Activated CD8-positive, alpha-beta memory T cell treated with anti-CD3 and anti-CD28 coated beads for 24 hours (primary cell): ENCODE measurements at places on chromosomes 6 and 20.

DNA sequence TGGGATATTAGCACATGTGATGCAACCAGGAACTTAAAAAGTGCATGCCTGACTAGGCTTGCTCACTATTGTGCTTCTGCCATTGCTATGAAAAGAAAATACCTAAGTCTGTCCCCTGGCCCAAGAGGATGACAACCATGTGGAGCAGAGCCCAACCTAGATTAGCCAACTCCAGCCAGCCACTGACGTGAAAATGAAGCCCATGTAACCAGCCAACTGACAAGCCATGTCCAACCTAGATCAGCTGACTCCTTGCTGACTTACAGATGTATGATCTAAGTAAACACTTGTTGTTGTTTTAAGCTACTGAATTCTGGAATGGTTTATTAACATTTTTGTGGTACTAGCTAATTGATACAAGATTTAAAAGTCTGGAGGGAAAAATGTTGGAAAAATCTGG lies 47.5 kb downstream of the PIGU start:
- no peak for DNase-seq

DNA sequence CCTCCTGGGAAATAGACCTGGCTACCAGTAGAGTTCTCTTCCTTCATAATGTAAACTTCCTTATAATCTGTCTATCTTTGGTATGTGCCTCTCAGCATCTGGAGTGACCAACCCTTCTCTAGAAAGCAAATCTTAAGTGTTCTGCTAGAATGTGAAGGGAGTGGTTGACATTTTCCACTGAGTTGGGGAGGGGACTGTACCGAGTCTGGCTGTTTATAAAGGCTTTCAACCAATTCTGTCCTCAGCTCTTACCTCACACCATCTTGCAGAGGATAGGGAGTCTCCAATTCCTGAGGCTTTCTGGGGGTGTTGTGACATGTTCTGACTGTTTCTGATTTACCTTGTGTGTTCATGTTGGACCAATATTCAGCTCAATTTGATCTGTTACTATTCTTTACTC lies 39.6 kb downstream of the FAM217A start:
- no peak for DNase-seq

DNA sequence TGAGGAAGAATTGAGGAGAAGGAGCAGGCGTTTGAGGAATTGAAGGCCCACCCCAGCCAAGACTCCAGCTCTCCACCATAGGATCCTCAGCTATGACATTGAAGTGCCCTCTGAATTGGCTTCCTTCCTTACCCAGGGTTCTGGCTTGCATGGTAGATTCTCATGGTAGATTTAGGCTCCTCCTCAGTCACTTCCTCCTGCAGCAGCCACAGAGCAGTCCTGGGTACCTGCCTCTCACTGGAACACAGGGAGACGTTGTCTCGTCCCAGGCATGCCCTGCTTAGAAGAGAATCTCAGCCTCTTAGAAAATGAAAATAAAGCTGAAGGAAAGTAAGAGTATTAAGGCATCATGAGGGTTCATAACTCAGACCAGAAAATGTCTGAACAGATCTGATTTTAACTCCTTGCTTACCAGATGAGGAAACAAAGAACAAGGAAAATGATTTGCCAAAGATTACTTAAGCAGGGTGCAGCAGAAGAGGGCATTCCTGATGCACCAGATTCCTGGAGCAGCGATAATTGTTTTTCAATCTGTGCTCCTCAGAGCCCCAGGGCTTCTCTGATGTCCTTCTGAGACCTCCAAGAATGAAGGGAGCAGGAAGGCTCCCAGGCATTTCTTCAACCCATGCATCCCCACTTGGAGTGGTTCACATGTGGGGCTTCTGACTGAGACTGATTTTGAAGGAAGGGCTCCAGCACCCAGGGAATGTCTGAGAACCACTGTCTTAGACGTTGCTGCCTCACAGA lies 219.8 kb downstream of the HIVEP2 start:
- no peak for DNase-seq

DNA sequence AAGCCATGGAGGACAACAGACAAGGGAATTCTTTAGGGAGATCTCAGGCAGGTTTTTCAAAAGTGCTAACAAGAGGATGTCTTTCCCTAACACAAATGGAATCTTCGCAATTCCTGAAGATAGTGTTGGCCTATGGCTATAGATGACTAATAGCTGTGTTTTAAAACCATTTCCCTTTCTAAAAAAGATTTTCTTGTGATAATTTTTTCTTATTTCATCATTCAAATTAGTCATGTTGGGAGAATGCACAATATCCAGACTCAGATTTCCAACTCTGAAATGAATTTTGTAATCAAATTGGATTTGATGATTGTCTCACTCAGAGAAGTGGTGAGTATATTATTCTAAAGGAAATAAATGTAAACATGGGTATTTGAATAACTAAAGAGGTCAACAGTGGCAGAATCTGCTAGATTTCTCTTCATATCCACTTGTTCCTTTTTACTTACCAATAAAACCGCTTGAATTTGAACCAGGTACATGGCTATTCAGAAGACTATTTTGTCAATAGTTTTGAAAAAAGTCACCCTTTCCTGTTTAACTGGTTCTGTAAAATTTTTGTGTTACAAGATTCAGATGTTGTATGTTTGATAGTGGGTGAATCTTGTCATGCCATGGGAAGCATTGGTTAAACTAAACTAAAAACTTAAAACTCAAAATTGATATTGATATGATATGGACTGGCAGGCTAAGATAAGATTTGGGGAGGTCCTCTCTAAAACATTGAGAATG lies 1223.7 kb upstream of the EYS start:
- DNase-seq = no peak

- no peak for DNase-seq
Measured at GRCh38 chr20:16590041-16590633, 16.9 kb upstream of the KIF16B start.

DNA sequence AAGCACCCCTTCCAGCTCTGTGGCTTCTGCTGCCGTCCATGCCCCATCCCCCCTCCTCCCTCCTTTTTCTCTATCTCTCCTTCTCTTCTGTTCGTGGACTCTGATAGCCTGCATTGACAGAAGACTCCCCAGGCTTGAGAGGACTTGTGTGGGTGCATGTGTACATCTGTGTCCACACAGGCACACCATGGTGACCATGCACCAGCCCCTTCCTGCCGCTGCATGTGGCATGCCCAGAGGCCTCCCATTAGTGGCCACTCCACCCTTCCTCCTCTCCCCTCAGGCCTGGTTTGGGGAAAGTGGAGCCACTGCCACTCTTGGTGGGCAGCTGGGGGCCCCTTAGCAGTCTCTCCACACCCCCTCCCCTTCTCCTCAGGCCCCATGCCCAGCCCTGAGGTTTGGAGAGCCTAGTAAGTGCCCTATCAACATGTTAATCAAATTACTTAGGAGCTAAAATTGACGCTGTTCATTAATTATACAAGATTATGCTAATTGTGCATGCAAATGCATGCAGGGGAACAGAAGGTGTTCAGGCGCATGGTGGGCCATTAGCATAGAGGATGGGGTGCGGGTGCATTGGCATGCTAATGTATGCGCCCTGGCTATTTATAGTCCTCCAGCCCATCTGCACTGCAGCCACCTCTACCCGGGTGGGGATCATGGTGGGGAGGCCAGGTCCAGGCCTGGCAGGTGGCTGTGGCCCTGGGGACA lies 45.9 kb downstream of the EBF4 start:
- DNase-seq = no peak

- DNase-seq = no peak
Measured at GRCh38 chr20:63060057-63060991, 53.6 kb upstream of the BHLHE23 start.

GRCh38 chr20:17928211-17928611 lies 40.4 kb downstream of the SNX5 start:
- no peak for DNase-seq

DNA sequence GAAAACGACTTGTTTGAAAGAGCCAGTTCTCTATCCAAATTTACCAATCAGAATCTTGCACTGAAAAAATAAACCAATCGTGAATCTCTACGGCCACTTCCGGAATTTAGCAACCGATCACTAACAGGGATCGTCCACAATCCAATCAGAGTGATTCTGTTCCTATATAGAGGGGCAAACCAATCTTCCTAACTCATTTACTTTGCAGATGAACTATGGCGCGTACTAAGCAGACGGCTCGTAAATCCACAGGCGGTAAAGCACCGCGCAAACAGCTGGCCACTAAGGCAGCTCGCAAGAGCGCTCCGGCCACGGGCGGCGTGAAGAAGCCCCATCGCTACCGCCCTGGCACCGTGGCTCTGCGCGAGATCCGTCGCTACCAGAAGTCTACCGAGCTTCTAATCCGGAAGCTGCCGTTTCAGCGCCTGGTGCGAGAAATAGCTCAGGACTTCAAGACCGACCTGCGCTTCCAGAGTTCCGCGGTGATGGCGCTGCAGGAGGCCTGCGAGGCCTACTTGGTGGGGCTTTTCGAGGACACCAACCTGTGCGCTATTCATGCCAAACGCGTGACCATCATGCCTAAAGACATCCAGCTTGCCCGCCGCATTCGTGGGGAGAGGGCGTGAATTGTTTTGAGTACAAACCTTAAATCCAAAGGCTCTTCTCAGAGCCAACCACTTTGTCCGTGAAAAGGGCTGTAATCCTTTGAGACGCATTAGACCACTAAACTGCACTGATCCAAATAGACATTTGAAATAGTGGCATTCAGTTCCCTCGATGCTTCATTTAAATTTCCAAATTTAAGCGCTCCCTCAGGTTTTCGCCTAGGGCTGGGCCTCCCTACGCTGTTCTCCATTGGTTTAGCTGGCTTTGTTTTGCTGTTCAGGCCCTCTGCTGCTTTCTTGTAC lies 138.0 kb downstream of the HFE start:
- DNase-seq = no peak

- DNase-seq = no peak
Measured at GRCh38 chr6:35061102-35061615, 80.0 kb downstream of the TCP11 start.

DNA sequence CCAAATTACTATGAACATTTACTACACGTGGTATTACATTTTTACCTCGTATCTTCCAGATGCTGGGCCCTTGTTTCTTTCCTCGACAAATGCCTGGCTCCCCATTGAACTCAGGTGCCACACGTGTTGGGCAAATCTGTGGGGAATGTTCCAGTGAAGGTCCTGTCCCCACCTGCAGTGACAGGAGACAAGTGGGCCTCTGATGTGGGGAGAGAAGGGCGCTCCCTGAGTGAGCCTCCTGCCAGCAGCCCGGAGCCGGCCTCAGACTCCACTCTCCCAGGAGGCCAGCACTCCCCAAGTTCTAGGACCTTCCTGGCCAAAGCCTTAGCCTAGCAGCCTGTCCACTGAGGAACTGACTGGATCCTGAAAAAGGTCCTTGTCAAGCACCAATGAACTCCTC lies 21.7 kb upstream of the SCML4 start:
- DNase-seq = no peak

DNA sequence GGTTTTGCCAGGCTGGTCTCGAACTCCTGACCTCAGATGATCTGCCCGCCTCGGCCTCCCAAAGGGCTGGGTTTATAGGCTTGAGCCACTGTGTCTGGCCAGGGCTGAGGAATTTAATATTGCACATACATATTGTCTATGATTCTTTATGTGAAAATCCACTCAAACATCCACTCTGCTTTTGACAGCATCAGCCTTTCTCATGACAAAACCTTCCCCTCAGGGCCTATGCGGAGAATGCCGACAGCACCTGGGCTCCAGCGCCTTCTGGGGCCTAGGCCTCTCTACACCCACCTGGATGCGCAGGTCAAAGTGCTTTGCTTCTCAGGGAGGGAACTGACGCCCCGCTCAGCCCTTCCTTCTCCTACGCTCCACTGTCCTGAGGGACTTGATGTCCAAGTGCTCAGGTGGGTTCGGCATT lies 5.4 kb downstream of the RAMACL start:
- no peak for DNase-seq

- DNase-seq = no peak
Measured at GRCh38 chr6:106561686-106562405, 67.5 kb downstream of the RTN4IP1 start.

GRCh38 chr20:31676609-31676989 lies 38.9 kb downstream of the COX4I2 start:
- DNase-seq = no peak

DNA sequence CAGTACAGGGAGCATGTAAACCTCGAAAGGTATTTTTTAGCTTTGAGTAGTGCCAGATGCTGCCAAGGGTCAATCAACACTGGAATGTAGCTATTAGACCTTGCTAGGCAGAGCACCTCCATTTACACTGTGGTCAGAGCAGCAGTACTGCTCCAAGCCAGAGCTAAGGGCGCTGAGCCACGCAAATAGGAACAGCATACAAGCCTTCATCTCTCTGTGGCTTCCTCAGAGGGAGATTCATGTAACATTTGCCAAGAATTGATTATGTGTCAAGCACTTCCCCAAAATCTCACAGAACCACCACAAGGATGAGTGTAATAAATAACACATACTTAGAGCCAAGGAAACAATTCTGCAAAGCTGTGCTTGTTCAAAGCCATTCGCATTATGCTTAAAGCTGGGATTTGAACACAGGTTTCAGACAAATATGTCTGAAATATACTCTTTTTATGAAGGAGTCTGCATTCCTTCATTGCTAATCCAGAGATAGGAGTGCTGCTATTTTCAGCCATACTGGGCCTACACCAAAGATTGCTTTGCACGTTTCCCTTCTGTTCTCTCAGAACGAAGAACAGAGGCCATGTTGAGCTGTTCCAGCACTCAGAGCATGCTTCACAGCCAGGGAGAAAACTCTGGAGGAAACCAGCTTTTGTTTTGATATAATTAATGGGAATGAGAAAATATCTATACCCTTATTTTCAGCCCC lies 97.7 kb downstream of the SLC16A10 start:
- no peak for DNase-seq

GRCh38 chr20:884983-885952 lies 30.9 kb downstream of the ANGPT4 start:
- DNase-seq = no peak

DNA sequence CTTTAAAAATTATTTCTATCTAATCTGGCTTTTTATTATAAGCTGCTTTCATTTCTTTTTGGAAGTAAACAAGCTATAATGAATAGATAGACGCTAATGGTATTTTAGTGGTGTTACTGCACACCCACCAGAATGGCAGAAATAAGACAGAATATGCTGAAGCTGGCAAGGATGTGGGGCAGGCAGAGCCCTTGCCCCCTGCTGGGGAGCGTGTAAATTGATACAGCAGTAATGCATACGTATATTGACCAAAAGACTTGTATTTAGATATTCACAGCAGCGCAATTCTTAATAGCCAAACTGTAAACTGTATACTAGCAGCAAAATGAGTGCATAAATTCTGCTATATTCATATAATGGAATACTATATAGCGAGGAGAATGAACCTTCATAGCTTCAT lies 35.3 kb downstream of the TMEM181 start:
- no peak for DNase-seq
